ENCODE measurements at places on chromosomes 4 and X. TPM values are rescaled to one million over a fixed set of nuclear protein-coding genes. Genes with fewer than 3 reads are reported as not detected.

SLC26A1 gene
- 0.61 TPM for total RNA-seq

POLN gene
- total RNA-seq, result 0.75 TPM

RAB9B gene
- 0.98 TPM for total RNA-seq

IL2 gene
- total RNA-seq, result not detected

PLXNB3 gene
- 4.9 TPM for total RNA-seq

ATOH1 gene
- not detected for total RNA-seq

WDR17 gene
- 9.1 TPM for total RNA-seq

CDX4 gene
- total RNA-seq, result not detected

LRAT gene
- total RNA-seq, result 0.38 TPM

NIPAL1 gene
- total RNA-seq, result 3.0 TPM

TMEM144 gene
- 229 TPM for total RNA-seq

HPGDS gene
- 32.3 TPM for total RNA-seq

POLA1 gene
- 20.0 TPM for total RNA-seq

NXF2B gene
- not detected for total RNA-seq

TMEM128 gene
- 12.8 TPM for total RNA-seq

GLOD5 gene
- total RNA-seq, result not detected

SETD7 gene
- 58.7 TPM for total RNA-seq

CCKAR gene
- not detected for total RNA-seq

NCAPG gene
- 44.1 TPM for total RNA-seq

MAGEB17 gene
- not detected for total RNA-seq

EVC gene
- 3.1 TPM for total RNA-seq

GPR34 gene
- 0.17 TPM for total RNA-seq

USP17L11 gene
- total RNA-seq, result not detected

KLHL4 gene
- total RNA-seq, result 5.8 TPM

ADGRG4 gene
- total RNA-seq, result not detected

BEX1 gene
- total RNA-seq, result not detected

PCYT1B gene
- 0.40 TPM for total RNA-seq

MGAT4D gene
- total RNA-seq, result not detected

HHIP gene
- total RNA-seq, result 0.09 TPM

SSX4B gene
- not detected for total RNA-seq

SLC6A14 gene
- total RNA-seq, result not detected

TEX13B gene
- not detected for total RNA-seq

STBD1 gene
- total RNA-seq, result 3.3 TPM

NOA1 gene
- 18.2 TPM for total RNA-seq

HUWE1 gene
- 66.4 TPM for total RNA-seq

OTUD6A gene
- not detected for total RNA-seq

REPS2 gene
- total RNA-seq, result 0.12 TPM

SMIM31 gene
- 0.10 TPM for total RNA-seq

NRK gene
- total RNA-seq, result not detected

FBXO8 gene
- total RNA-seq, result 24.0 TPM

ARMCX2 gene
- 0.84 TPM for total RNA-seq

FOXR2 gene
- total RNA-seq, result not detected

NELFA gene
- total RNA-seq, result 19.4 TPM

TAF7L gene
- not detected for total RNA-seq

FAM53A gene
- 1.3 TPM for total RNA-seq

C4orf36 gene
- 0.20 TPM for total RNA-seq

NPY2R gene
- not detected for total RNA-seq

GPRIN3 gene
- total RNA-seq, result 36.5 TPM

Data from NCI-H460 (cell line).